ENCODE measurements at places on chromosomes 2 and 18.
A peak's percentile ranks its signal among the peaks of the same experiment; 100 is the strongest.

DNA sequence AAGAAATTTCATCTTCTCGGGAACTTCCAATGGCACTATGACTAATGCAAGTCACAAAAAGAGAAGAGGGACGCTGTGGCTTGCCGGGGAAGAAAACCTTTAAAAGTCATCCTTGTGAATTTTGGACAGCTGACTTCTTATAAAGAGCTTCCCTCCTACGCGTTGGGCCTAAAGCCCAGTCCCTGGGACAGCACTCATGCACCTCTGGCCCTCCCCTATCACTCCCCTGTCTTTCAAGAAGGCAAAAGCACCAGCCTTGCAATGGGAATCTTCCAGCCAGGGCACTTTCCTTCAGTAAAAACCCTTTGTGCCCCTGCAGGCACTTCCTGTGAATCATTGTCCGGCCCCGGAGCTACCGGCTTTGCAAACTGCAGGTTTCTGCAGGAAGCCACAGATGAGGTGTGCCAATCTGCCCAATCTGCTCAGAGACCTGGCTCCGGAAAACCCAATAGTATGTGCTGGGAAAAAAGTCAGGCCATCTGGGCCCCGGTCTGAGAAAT, 7.1 kb downstream of the MREG start:
- DNase-seq: peak; percentile 83

DNA sequence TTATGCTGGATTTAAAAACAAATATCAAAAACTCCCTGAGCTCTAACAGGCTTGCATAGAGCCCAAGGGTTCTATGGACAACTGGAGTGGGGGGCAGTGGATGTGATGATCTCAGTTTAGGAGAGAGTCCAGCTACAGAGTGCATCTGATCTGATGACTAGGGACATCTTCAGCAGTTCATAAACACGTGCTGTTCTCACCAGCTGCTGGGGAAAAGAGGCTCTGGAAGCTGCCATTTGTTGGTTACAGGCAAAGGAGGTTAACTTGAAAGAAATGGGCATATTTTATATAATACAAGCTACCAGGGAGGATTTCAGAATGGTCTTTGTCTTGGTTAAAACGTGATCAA, 36.0 kb upstream of the ZNF396 start:
- DNase-seq: no peak

- no peak for DNase-seq
Measured at GRCh38 chr2:111161971-111162370, 41.3 kb downstream of the BCL2L11 start.

- DNase-seq: no peak
Measured at GRCh38 chr2:207724113-207724512, 12.7 kb downstream of the CCNYL1 start.

DNA sequence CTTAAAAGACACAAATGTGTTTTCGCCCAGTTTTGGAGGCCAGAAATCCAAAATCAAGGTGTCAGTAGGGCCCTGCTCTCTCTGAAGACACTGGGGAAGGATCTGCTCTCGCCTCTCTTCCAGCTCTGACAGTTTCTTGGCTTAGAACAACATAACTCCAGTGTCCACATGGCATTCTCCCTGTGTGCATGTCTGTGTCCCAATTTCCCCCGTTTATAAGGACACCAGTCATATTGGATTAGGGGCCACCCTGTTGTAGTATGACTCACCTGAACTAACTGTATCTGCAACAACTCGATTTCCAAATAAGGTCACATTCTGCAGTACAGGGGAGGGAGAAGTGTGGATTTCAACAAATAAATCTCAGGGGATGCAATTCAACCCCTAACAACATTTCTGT, 263.2 kb downstream of the SS18 start:
- no peak for DNase-seq

- DNase-seq: no peak
Measured at GRCh38 chr2:64085936-64086335, 58.3 kb downstream of the PELI1 start.

GRCh38 chr18:36298126-36298741, 721 bp downstream of the FHOD3 start:
- DNase-seq: no peak

DNA sequence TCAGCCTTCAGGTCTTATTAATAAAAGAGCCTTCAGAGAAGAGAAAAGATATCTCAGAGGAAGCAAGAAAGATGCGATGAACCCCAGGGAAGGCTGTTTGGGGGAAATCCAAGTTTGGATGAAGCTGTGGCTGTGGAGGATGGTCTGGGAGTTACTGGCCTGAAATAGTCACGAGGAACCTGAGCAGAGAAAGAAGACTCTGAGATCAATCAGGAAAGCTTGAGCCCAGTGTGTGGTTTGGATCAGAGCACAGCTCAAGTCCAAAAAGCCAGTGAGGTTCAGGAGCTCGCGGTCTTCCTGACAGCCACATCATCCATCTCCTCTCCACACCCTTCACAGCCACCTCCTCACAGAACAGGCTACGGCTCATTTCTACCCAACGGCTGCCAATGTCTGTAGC, 87.4 kb upstream of the SERPINE2 start:
- DNase-seq: no peak

DNA sequence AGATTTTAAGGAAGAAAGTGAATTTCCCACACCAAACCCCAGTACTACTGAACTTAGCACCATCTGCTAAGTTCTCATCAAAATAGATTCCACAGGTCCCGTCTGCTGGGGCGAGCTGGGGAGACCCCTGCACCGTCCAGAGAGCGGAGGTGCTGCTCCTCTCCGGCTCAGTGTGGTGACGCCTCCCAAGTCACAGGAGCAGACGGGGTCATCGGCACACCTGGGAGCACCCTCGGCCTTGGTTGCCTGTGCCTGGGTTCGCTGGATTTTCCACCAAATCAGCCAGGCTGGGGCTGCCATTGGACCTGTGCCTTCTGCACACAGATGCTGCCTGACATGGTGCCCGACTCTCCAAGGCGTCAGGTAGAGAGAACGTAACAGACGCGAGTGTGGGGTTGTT, 141.3 kb downstream of the PXDN start:
- DNase-seq: no peak

GRCh38 chr2:172655838-172656573, 79.6 kb upstream of the RAPGEF4 start:
- DNase-seq: no peak

GRCh38 chr18:5900262-5900661, 4.9 kb upstream of the TMEM200C start:
- no peak for DNase-seq

- no peak for DNase-seq
Measured at GRCh38 chr18:3871687-3872086, 421.7 kb downstream of the TGIF1 start.

DNA sequence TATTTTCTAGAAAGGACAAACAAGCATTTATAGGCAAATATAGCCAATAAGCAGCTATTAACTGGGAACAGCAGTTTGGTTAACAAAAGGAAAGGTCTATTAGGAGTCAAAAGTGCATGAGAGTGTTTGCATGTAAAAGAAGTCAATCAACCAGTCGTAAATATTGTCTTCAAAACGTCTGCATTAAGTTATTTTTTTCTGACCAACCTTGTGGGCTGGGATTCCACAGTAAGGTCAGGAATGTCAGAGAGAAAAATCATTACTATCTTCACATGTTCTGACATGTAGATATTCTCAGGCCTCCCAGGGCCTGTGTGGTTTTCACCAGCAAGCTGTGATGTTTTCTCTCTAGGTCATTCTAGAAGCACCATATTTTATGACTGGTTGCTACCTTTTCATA, 922.5 kb downstream of the SUCLG1 start:
- peak; percentile 64 for DNase-seq

DNA sequence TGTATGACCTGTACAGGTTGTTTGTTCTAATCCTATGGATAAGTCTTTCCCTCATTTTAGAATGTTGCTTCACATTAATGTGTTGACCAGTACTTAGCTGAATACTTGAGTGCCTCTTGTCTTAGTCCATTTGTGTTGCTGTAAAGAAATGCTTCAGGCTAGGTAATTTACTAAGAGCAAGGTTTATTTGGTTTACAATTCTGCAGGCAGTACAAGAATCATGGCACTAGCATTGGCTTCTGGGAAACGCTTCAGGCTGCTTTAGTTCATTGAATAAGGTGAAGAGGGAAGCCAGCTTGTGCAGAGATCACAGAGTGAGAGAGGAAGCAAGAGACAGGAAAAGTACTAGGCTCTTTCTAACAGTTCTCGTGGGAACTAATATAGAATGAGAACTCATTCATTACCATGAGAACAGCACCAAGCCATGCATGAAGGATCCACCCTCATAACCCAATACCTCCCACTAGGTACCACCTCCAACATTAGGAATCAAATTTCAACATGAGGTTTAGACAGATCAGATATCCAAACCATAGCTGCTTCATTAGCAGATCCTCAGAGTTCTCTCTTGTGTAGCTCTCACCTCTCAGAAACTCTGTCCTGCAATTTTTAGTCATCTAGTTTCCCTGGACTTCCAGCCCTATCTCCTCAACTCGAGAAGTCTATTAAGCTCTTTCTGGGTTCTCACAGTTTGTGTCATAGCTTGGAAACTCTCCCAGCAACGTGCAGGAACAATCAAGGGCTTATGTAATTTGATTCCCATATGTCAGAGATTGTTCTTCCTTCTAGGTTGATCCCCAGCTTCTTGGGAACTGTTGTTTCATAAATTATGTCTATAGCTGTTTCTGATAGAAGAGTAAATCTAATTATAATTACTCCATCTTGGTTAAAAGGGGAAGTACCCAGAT, 2082.3 kb upstream of the CELF4 start:
- DNase-seq: peak; percentile 13

DNA sequence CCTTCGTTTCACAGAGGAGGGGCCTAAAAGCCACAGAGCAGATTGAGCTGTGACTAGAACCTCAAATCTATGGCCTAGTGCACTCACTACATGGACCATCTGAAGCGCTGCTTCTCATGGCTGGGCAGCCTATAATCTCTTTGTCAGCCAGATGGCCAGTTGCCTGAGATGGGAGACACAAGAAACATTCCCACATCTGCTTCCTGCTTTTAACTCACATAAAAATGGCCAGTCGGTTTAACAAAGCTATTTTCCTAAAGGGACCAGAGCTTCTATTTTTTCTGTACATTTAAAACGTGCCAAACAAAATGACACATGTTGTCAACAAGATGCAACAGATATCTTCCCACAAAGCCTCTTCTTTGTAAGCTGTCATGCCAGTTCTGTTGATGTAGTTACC, 173.8 kb downstream of the GFPT1 start:
- DNase-seq: no peak

- no peak for DNase-seq
Measured at GRCh38 chr2:43420389-43420801, 175.4 kb downstream of the THADA start.

GRCh38 chr18:1383465-1383864, 478.8 kb downstream of the ADCYAP1 start:
- DNase-seq: no peak

- no peak for DNase-seq
Measured at GRCh38 chr18:50857694-50858093, 21.2 kb upstream of the ME2 start.

DNA sequence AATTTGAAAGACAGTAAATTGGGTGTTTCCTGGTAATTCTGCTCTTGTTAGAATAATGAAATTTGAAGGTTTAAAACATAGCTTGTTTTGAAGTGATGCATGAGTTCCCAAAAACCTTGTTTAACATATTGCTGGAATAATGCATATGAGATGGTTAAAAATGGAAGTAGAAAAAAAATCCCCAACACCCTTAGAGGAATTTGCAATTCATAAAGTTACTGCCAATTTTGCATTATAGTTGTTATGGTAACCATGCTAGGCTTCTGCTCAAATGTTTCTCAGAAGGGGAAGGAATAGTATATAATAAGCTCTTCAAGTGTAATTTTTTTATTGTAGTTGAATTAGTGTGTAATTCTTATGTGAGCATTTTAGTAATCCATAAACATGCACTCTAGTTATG, 49.1 kb downstream of the FASTKD2 start:
- DNase-seq: no peak

DNA sequence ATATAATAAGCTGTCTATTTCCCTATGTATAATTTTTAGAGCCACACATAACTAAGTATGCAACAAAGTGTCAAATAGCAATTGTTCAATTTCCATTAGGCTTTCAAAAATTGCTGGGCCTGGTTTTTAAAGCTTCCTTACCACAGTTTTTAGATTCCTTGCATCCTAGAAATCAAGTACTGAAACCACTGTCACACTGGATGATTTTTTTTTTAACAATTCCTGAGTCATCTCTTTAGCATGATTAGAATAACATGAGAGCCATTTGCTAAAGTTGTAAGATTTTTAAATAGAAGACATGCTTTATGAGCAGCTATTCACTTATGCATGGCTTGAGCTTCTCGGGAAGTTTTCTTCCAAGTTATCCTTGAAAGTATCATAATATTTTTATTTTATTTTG, 319.5 kb upstream of the NXPH2 start:
- no peak for DNase-seq

DNA sequence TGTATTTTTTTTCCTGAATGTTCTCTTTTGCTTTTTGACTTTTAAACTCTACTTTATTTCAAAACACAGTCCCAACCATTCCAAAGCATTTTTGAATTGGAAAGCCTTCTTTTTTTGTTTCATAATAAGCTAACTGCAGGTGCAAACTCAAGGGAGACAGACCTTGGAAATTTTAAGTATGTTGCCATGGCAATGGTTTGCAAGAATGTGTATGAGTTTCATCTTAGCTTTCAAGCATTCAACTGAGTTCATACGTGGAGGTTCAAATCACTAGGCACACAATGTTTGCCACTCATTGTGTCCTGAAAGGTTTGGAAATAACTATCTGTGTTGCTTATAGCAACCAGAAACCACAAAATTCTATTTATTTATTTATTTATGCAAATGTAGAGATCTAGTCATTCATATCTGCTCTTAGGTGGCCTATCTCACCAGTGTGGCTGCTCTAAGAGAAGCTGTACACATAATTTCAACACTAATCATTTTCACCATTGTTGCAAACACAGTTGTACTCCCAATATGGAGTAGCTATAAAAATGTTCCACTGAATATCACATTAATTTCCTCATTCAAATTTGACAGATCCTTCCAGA, 805.7 kb upstream of the FSHR start:
- no peak for DNase-seq

GRCh38 chr2:64338910-64339500, 115.0 kb upstream of the LGALSL start:
- no peak for DNase-seq

- no peak for DNase-seq
Measured at GRCh38 chr2:4219571-4219970, 516.2 kb downstream of the DCDC2C start.

DNA sequence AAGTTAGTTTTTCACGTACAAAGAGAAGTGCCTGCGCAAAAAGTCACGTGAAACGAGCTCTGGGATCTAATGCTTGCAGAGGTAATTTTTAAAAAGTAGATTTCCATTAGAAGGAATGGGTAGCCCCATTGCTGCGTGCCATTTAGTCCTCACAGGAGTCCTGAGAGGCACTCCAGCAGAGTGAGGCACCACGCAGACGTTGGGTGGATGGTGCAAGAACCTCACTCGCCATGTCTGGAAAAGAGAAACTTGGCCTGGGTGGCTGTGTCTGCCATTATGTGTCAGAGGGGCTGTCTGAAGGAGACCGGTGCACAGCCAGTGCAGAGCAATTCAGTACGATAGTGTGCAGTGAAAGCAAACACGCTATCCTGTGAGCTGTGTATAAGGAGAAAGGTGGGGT, 1.8 kb upstream of the HDAC4 start:
- DNase-seq: no peak

GRCh38 chr18:59669872-59670657, 27.2 kb downstream of the CCBE1 start:
- DNase-seq: no peak

All from RWPE1 (cell line).